ENCODE measurements at places on chromosomes 13 and 19.

- peak; percentile 60 for DNase-seq
These were observed 412.9 kb downstream of the DIAPH3 start for GRCh38 chr13:59750860-59751259.

DNA sequence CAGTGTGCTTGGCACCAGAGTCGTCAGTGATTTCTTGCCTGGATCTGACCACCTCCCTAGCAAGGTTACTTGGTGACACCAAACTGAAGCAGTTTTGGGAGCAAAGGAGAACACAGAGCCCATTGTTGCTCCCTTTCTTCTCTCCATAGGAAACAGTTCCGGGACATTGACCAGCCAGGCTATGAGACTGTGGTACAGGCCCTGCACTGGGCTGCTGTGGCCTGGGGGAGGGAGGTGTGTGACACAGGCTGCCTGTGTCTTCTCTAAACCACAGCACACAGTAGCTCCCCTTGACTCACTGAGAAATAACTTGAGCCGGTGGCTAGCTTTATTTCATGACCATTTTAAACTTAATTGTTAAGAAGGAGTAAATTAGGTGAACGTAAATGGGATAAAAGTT, 214.8 kb upstream of the UBL3 start:
- no peak for DNase-seq

DNA sequence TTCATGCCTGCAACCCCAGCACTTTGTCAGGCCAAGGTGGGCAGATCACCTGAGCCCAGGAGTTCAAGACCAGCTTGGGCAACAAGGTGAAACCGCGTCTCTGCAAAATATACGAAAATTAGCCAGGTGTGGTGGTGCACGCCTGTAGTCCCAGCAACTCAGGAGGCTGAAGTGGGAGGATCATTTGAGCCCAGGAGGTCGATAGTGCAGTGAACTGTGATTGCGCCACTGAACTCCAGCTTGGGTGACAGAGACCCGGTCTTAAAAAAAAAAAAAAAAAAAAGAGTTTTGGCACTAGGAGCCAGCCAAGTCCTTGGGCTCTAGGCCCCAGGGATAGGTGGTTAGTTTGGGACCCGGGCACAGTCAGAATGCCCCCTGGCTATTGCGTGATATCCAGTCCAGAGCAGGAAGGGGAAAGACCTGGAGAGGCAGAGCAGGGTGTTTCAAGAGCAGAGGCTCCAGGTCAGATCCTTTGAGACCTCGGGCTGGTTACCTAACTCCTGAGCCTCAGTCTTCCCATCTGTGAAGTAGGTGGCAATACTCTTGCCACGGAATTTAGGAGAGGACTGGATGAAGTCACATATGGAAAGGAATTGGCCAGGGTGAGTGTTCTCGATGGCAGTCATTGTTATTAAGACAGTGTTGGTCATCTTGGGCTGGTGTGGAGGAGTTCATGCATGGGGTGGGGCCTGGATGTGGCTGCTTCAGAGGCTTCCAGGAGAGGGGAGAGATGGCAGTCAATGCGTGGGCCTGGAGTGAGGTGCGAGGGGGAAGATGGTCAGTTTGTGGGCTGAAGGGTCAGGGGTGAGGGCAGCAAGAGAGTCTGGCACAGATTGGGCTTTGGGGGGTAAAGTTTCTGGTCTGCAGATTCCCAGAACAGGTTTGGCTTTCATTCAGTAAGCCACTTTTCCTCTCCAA, 2.8 kb downstream of the PPP1R37 start:
- no peak for DNase-seq

DNA sequence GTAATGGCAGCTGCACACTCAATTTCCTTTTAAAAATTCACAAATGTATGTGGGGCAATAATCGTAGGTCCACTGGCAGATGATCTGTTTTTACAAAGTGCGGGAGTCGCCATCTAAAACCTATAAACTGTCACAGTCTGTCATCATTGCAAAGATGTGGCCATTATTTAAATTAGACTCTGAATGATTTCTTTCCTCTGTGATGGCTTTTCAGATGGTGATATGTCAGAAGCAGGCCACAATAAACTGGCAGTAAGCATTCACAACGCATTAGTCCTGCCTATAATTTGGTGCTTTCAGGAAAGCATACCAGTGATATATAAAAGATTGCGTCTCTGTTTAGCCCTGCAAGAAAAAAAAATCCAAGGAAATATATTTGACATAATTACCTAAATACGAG, 226.8 kb downstream of the TBC1D4 start:
- DNase-seq, result no peak

DNA sequence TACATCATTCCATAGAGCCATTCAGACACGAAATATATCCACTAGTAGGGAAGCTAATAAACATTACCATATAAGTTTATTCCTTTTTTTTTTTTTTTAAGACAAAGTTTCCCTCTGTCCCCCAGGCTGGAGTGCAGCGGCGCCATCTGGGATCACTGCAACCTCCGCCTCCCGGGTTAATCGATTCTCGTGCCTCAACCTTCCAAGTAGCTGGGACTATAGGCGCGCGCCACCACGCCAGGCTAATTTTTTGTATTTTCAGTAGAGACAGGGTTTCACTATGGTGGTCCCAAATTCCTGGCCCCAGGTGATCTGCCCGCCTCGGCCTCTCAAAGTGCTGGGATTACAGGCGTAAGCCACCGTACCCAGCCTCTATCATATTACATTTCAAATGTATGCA, 612 bp upstream of the ZNF154 start:
- no peak for DNase-seq
